Lung microvascular endothelial cell (primary cell): ENCODE measurements at places on chromosomes 7 and 10.

DNA sequence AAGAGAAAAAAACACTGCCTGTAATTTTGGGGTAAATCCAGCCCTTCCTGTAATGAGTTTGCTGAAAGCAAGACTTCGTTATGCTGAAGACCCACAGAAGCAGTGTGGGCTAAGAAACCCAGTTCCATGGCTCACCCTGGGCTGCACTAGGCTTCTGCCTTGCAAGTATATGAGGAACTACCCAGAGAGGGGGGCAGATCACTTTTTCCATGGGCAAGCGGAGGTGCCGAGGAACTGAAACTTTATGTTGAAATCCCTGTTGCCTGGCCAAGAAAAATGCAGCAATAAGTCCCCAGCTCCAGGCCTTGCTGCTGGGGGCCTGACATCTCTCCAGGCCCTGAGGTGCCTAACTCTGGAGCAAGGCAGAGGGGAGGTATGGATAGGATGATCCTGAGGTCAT is 8.5 kb downstream of the RASSF4 start:
- no peak for DNase-seq

GRCh38 chr7:47677093-47677492 is 95.2 kb upstream of the TNS3 start:
- no peak for DNase-seq

- no peak for DNase-seq
Observed at GRCh38 chr7:140212100-140212881, 35.5 kb upstream of the KDM7A start.

DNA sequence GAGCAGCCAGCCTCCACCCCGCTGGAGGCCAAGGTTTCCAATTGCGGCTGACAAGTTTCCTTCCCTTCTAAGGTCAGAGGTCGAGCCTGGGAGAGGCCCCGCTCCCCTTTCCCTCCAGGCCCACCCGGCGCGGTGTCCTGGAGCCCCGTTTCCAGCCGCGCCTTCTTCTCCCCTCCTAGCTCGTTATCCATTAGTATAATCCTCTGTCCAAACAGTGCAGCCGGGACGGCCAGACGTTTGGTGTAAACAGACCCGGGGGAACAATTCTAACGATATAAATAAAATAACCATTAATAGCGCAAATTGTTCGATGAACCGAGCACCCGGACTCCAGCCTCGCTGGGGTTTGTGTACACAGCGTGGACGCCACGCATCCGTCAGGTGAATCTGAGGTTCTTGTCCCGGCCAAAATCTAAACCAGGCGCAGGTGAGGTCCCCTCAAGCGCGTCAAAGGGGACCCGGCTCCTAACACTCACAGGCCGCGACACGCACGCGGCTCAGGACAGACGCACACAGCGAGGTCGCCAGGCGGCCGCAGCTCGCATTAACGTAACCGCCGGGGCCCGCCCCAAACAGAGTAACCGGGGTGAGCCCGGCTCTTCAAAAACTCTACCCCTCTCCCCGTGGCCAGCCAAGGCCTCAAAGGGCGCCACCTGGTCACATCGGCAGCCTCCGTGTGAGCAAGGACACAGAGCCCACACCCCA is 10.8 kb upstream of the NKX2-3 start:
- no peak for DNase-seq

GRCh38 chr7:1939434-1940401 is 269.6 kb downstream of the ELFN1 start:
- DNase-seq = no peak

GRCh38 chr7:135403302-135403701 is 106.6 kb downstream of the CNOT4 start:
- DNase-seq = no peak

GRCh38 chr10:112209684-112210131 is 26.1 kb upstream of the GPAM start:
- DNase-seq = no peak

GRCh38 chr7:129778770-129779601 is 167.5 kb downstream of the NRF1 start:
- DNase-seq = no peak

DNA sequence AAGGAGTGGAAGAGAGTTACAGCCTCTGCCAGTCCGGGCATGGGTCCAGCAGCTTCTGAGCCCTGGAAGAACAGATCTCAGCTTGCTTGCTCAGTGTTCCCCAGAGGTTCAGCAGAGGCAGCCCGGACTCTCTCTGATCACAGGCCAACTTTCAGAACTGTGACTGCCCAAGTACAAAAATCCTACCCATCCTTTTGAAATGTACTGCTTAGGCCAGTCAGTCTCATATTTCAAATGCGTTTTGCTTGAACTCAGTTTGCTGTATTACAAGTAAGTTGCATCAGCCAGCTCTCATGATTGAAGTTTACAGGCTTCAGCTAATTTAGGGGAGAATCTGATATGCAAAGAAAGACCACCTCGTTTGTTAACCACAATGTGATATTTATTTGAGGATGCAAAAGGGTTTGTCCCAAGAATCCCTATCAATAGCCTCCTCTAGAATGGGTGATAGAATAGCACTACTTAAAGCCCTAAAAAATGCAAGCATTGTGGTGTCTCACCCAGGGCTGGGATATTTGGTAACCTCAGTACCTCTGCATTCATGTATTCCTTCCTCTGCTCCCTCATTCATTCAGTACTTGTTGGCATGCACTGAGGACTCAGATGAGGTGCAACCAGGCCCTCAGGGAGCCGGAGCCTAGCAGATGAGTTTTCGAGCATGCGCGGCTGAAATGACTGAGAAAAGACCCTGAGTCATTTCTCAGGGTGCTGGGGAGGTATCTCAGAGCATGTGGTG is 7.0 kb downstream of the AIMP2 start:
- DNase-seq = no peak

DNA sequence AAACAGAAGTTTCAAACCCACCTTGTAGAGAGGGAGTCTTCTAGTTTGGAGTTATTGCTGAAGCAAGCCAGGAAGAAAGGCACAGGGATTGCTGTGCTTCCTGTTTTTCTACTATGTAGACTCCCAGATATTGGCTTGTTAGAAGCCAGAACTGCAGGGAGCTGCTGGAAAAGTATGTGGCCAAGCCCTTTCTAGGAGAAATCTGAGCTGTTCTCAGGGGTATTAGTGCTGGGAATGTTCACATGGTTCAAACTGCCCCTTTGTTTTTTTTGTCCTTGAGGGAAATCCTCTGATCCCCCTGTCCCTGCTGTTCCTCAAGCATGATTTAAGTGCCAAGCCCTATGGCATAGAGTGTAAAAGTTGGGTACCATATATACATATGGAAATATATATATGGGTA is 184.0 kb downstream of the CCDC7 start:
- DNase-seq = no peak

- DNase-seq = peak; percentile 24
Observed at GRCh38 chr7:42931447-42931833, 534 bp downstream of the PSMA2 start.

DNA sequence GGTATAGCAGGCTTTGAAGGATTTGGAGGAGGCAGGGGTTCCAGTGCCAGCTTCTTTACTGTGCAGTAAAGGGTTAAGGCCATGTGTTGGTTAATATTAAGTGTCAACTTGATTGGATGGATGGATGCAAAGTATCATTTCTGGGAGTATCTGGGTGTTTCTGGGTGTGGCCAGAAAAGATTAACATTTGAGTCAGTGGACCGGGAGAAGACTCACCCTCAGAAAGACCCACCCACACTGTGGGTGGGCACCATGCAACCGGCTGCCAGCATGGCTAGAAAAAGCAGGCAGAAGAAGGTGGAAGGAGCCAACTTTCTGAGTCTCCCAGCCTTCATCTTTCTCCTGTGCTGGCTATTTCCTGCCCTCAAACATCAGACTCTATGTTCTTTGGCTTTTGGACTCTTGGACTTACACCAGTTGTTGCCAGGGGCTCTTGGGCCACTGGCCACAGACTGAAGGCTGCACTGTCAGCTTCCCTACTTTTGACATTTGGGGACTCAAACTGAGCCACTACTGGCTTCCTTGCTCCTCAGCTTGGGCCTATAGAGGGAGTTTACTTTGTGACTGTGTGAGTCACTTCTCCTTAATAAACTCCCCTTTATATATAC is 6.8 kb upstream of the TRUB1 start:
- DNase-seq = no peak

DNA sequence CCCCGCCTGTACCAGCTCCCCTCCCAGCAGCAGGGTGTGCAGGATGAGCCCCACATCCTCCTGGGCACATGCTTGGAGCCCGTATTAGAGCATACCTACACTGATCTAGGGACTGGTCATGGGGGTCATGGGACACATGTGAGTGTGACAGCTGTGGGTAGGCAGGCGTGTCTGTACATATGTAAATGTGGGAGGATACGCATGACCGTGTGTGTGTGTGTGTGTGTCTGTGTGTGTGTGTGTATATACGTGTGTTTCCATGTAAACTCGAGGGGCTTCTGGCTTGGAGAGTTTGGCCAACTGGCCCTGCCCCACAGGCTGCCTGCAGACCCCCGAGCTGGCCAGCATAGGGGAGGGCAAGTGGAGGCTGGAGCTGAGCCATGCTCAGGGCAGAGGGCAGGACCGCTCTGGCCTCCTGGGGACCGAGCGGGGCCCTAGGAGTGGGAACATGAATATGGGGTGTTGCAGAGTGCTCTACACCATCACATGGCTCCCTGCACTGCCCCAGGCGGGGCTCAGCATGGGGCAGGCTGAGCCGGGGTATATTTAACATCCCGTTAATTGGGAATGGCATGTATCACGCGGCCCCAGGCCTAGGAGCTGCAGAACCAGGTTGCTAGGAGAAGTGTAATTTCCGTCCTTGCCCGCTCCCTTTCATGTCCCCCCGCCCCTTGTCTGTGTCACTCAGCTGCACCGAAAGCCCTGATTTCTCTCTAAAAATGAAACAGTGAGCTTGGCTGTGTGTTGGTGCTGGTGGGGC is 152.7 kb upstream of the PCBD1 start:
- no peak for DNase-seq

DNA sequence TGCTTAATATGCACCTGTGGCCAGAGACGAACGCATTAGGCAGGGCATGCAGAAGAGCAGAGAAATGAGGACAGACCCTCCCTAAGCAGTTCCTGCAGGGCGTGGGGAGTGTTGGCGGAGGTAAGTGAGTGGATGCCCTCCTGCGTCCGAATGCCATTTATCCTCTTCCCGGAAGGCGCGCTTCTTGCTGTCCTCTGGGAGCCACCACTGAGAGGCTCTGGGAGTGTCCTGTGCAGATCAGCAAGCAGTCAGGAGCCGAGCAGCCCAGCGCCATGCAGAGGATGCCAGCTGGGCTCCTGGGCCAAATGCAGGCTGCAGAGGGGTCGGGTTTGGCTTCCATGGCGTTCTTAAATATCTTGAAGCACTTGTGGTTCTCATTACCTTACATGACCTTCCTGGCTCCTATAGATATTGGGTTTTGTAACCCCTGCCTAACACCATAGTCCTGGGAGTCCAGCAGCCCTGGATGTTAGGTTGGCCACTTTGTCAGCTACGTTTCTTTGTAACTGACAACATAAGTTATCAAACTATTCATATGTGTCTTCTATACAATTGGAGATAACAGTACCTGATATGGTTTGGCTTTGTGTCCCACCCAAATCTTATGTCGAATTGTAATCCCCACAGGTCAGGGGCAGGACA is 30.0 kb upstream of the SLIT1 start:
- no peak for DNase-seq

DNA sequence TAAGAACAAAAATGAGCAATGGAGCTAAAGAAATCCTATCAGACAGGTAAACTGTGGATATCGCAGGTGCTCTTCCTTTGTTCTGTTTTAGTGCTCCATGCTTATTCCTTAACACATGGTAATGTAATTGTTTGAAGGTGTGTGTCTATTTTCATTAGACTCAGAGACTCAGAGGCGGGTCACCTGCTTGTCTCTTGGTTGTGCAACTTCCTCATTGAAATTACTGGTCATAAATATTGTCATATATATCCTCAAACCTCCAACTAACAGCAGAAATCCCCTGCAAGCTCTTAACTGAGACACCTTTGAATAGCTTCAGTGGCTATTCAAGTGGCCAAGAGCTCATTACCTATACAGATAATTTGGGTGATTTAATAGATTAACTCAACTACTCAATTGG is 177.2 kb downstream of the PTN start:
- DNase-seq = no peak

DNA sequence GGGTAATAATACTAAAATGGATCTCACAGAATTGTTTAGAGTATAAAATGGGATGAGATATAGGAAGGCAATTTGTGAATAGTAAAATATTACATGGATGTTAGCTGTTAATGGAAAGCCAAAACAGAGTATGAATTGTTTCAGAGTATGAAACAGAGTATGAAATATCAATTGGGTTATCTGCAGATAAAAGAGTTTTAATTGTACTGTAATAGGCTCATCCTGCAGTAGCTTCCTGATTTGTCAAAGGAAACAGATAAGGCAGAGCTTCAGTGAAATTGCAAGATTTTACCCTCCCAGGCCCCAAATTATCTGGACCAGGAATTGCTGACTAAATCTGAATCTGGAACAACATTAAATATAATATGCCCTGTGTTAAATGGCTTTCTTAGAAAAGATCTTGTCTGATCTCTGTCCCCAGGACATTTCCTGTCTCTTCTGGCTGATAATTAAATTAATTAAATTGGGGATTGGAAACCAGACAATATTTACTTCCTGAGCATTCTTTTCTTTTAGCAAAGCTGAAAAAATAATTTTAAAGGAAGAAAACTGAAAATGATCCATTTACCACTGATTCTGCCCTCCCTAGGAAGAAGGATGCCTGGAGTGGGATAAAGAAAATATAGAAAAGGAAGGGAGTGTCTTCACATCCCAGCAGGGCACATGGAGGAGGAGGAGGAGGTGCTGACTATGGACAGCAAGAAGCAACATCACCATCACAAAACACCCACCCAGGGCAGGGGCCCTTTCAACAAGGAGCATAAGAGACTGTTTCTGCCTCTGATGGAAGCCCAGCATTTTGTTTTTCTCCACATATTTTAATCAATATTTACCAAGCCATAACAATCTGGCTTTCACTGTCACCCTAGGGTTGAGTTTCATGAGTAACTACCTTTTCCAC is 18.5 kb downstream of the PTN start:
- no peak for DNase-seq

DNA sequence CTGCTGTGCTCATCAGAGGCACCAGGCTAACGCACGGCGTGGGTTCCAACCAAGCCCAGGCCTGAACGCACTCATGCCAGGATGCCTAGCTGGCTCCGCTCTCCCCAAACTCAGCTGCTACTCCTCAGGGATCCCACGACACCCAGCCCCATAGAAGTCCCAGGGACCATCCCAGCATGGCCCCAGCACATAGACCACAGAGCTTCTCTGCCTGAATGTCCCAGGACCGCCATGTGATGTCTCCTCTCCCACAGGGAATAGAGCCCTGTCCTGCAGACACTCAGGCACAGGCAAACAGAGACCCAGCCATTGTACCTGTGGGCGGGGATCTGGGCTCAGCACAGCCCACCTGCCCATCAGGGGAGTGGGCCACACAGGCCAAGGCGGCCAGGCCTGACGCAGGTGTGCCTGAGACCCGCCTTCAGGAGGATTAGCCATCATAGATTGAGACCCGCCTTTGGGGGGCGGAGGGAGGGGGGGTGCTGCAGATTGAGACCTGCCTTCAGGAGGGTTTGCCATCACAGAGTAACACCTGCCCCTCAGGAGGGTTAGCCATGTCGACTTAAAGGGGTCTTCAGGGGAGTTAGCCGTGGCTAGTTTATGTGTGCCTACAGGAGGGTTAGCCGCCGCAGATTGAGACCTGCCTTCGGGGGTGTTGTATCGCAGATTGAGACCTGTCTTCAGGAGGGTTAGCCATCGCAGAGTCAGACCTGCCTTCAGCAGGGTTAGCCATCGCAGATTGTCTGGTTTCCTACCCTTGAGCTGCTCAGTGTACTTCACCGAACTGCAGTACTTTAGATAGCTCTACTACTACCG is 29.0 kb downstream of the RASGEF1A start:
- no peak for DNase-seq
